RPMI7951 (cell line): ENCODE measurements at places on chromosomes 2 and 18. TPM values are rescaled to one million over a fixed set of nuclear protein-coding genes. Genes with fewer than 3 reads are reported as not detected.
A peak's percentile ranks its signal among the peaks of the same experiment; 100 is the strongest.

DNA sequence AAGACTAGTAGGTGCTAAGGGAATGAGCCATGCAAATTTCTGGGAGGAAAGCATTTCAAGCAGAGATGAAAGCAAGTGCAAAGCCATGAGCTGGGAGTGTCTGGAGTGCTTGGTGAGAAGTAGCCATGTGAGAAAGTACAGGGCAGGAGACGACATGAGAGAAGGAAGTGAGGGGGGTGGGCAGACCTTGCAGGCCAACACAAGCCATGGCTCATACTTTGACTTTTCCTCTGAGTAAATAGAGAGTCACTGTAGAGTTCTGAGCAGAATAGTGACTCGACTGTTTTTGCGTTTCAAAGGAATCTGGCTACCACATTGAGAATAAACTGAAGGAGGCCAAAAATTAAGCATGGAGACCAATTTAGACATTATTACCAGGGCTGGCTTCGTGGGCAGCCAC, 42.2 kb downstream of the SCN2A start:
- DNase-seq = no peak

- peak; percentile 10 for DNase-seq
Measured at GRCh38 chr2:81903534-81903933, 1599.0 kb upstream of the LRRTM1 start.

RGPD4 gene
- not detected in 2 replicates for total RNA-seq

VIL1 gene
- total RNA-seq = not detected in 2 replicates

GRCh38 chr2:175890636-175891242, 111.3 kb downstream of the LNPK start:
- no peak for DNase-seq

- DNase-seq = no peak
Measured at GRCh38 chr2:240686460-240686859, 3.8 kb upstream of the AQP12B start.

DNA sequence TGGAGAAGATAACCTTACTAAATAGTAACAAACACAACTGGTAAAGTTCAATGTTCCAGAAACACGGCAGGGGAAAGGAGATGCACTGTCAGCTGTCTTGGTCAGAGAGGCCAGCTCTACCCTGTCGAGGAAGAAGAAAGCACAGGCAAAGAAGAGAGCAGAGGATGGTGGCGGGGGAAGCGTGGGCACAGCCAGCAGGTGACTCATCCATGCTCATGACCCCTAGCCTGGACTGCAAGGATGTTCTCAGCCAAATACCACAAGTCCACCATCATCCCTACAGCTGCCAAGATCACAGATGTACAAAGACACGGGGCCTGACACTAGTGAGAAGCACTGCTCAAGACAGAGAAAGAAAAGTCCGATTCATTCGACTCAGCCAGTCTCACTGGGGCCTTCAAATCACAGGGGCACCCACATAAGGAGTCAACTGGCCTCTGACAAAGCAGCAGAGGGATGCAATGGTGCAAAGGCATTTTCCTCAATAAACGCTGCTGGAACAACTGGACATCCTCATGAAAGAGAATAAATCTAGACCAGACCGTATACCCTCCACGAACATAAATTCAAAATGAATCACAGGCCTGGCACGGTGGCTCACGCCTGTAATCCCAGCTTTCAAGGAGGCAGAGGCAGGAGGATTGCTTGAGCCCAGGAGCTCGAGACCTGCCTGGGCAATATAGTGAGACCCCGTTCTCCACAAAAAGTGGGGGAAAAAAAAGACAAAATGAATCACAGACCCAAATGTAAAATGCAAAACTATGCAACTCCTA, 5.6 kb downstream of the DTYMK start:
- peak; percentile 97 for DNase-seq

ABHD3 gene
- 20.1 and 20.3 TPM in 2 replicates for total RNA-seq

DNA sequence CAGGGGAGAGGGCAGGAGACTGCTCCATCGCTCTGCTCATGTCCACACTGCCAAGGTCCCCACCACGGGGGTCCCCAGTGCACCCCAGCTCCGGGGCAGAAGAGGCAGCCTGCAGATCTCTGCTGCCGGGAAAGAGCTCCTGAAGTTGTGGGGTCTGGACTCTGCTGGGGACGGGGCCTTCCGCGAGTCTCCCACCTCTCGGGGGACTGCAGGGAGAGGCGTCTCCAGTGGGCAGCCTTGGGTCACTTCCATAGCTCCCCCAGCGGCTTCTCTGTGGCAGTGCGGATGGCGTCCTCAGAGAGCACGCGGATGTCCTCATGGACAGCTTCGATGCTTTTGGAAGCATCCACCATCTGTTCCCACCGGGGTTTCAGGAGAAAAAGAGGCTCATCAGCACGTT, 10.7 kb downstream of the DTYMK start:
- DNase-seq = no peak

DNA sequence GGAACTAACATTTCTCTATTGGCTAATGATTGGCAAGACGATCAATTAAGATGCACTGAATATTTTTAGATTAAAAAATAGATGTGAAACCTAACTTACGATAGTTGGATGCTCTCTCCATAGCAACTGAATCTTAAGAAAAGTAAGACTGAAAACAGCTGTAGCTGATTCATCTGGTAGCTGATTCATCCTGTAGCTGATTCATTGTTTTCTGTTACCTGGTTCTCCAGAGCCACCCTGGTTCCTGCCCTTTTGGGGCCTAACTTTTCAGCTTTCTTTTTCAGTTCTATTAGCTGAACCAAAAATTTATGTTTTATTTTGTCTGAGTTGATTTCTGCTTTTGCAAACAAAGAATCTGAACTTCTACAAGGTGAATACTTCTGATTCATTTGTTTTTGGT, 22.7 kb upstream of the SPR start:
- peak; percentile 67 for DNase-seq

FAM124B gene
- not detected in 2 replicates for total RNA-seq

GRCh38 chr2:124967325-124967724, 942.2 kb downstream of the CNTNAP5 start:
- no peak for DNase-seq

DNA sequence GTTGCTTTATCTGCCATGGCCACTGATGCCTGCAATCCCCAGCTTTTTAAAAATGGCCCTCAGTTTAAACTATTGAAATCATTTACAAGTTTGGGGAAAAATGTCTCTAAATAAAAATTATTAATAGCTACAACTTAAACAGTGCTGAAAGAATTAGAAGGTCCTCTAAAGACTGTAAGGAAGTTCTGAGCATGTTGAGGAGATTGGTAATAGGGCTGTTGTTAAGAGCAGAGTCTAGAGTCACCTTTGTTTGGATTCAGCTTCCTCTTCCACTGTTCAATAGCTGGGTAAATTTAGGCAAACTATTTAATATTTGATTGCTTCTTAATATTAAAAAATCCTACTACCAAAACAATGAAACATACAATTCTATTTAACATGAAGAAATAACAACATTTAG, 1127.1 kb upstream of the DDX18 start:
- DNase-seq = no peak

GRCh38 chr2:220847589-220847988, 724.5 kb downstream of the EPHA4 start:
- DNase-seq = peak; percentile 64

DNA sequence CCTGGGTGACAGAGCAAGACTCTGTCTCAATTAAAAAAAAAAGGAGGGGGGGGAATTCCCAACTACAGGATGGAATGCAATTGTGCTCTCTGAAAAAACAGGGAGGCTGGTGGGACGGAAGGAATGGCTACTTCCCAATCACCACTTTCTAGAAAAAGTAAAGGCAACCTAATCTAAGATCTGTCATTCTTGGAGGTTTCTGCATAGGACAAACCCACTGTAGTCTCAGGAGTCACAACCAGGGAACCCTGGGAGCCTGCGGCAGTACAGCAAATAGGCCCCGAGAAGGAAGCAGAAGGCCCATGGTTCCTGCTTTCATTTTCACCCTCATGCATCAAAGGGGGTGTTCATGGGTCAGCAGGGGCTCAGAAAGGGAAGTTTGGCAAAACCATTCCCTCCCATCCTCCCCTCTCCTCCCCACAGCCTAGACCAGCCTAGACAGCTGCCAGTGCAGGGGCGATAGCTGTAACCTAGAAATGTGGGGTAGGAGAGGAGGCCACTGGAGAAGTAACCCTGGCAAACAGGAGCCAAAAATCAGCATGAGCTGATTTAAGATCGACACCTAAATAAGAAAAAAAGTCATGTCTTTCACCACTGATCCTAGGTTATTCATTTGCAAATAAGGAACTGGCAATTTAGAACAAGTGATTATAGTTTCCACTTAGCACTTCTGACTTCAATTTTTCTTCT, 48.0 kb downstream of the TRABD2A start:
- peak; percentile 13 for DNase-seq

CCDC74B gene
- total RNA-seq = 0.72 and 3.2 TPM in 2 replicates

GRCh38 chr18:59536166-59536565, 161.1 kb downstream of the CCBE1 start:
- peak; percentile 80 for DNase-seq

DNA sequence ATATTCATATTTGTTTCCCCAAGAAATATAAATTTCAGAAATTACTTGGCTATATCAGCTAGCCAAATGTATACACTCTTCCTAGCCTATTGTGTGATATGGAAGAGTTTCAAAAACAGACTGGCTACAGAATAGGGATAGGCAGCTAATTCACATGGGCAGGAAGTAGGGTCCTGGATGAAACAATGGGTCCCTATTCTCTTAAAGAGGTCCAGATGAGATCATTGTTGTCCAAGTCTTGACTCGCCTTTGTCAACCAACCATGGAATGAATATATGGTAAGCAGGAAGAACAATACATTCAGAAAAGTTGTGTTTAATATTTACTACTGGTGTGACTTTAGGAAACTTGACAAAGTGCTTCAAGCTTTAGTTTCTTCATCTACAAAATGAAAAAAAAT, 319.9 kb downstream of the NBAS start:
- no peak for DNase-seq

DNA sequence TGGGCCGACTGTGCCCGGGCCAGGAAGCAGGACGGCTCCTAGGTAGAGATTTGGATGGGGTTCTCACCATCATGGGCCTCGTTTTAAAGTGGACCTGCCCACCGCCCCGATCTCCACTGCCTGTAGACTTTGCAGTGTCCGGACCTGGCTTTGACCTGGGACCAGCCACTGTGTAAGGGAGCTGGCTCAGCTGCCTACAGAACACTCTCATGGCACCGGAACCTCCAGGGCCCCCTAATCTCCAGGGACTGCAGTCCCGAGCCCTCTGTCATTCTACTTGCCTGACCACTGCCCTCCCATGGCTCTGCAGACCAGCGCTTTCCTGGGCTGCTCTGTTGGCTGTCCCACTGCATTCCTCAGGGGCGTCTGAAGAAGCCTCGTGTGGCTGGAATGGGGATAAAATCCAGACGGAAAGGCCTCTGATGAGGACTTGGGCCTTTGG, 120.8 kb downstream of the GLI2 start:
- DNase-seq = peak; percentile 23

DNA sequence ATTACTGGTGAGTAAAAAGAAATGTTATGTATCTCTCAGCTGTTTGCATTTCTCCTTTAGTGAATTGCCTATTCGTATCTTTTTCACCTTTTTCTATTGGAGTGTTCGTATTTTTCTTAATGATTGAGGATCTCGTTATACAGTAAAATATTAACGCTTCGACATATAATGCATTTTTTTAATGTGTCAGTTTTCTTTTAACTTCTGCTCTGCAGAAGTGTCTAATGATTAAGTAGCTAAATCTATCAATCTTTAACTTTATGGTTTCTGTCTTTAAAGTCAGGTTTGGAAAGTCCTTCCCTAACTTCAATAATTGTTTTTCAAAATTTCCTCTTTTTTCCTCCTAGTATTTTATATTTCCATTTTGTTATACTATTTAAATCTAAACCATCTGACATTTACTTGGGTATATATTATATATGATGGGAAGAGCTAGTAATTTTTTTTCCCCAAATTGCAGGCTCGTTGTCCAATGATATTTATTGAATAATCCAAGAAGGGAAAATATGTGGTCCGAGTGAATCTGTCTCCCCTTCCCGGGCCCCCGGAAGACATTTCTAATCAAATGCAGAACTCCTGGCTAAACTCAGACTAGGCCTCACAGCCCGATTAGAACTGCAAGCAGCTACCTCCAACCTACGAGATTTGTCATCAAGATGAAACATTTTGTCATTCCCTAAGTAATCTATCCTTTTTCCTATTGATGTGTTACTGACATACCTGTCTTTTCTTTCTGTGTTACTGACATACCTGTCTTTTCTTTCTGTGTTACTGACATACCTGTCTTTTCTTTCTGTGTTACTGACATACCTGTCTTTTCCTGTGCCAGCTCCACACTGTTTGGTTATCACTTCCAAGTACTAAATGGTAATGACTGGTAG, 17.2 kb downstream of the PCBP1 start:
- peak; percentile 72 for DNase-seq

DNA sequence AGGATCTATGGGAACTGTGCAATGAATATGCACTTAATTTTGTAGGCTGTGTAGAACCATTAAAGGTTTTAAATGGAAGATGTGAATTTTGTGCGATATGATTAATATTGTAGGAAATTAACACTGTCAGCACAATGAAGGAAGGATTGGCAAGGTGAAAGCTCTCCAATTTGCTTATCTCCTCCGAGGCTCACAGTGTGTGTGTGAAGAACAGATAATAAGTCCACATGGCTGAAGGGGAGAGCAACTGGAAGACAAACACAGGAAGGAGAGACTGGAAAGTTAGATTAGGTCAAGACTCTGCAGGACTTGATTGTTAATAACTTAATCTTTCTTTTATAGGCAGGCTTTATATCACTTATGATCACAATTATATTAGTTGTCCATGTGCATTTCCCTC, 269.7 kb upstream of the VRK2 start:
- DNase-seq = no peak

GRCh38 chr2:223767341-223767740, 70.0 kb downstream of the AP1S3 start:
- DNase-seq = no peak

SLC9A4 gene
- not detected in 2 replicates for total RNA-seq

DNA sequence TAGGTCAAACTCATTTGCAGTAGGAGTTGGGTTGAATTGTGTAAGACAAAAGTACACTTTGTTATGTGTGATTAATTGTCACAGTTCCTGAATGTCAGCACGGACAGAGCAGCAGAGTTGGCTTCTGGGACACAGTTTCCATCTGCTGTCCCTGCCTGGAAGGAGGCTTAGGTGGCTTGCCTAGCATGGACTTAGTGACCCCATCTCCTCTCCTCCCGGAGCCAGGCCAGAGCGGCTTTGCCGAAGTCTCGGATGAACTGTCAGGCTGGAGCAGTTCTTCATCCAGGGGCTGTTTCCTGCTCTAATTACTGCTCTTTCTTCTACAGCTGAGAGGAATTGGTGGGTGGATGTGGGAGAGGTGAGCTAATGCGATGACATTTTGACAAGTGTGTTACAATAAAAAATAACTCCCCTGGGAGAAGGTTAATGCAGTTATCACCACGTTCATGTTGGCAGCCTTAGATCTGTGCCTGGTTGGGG, 102.0 kb downstream of the SH3RF3 start:
- DNase-seq = no peak

C2orf66 gene
- 0.12 TPM in 1 of 2 replicates, not detected in the other for total RNA-seq

- DNase-seq = no peak
Measured at GRCh38 chr2:197871780-197872456, 67.5 kb downstream of the PLCL1 start.
